Effector memory CD4-positive, alpha-beta T cell (primary cell): ENCODE measurements at places on chromosomes 3 and 15.

DNA sequence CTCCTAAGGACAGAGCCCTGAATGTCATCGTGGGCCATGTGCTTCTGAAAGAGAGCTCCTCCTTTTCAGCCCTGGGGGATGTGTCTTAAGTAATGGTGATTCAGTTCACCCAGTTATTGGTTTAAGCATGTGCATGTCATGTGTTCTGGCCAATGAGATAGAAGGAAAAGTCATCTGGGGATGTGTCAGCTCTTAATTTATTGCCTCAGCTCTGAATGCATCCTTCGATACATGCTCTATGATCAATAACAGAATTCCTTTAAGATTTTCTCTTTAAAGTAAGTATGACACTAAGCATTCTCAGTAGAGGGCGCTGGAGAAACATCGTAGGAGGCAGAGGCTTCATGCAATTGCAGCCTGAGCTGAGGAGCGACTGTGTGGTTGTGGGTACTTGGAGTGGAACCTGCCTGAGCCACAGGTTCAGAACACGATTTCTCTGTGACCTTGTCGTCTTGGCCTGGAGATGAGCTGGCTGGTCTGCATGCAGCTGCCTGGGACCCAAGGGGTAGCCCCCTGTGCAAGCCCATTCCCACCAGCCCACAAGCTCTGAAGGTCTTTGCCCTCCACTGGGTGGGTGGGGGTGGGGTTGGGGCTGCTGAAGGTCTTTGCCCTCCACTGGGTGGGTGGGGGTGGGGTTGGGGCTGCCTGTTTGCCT lies 69.5 kb downstream of the C3orf38 start:
- H3K4me3 ChIP-seq = no peak overlapping the region
- no peaks in the 10 kb centered on the region for H3K36me3 ChIP-seq
- H3K27ac ChIP-seq = no peak overlapping the region
- H3K4me1 ChIP-seq = no peaks in the 10 kb centered on the region
- H3K27me3 ChIP-seq = no peaks in the 10 kb centered on the region
- DNase-seq = no peak

GRCh38 chr15:55897560-55898336 lies 95.7 kb downstream of the NEDD4 start:
- H3K27ac ChIP-seq = no peak overlapping the region
- no peaks in the 10 kb centered on the region for H3K4me1 ChIP-seq
- DNase-seq = no peak
- H3K27me3 ChIP-seq = no peaks in the 10 kb centered on the region
- no peak overlapping the region for H3K4me3 ChIP-seq

GRCh38 chr15:51253366-51253765 lies 85.0 kb downstream of the CYP19A1 start:
- no peaks in the 10 kb centered on the region for H3K27me3 ChIP-seq
- H3K27ac ChIP-seq = no peak overlapping the region
- no peaks in the 10 kb centered on the region for H3K4me1 ChIP-seq
- H3K36me3 ChIP-seq = no peaks in the 10 kb centered on the region
- H3K4me3 ChIP-seq = no peak overlapping the region

DNA sequence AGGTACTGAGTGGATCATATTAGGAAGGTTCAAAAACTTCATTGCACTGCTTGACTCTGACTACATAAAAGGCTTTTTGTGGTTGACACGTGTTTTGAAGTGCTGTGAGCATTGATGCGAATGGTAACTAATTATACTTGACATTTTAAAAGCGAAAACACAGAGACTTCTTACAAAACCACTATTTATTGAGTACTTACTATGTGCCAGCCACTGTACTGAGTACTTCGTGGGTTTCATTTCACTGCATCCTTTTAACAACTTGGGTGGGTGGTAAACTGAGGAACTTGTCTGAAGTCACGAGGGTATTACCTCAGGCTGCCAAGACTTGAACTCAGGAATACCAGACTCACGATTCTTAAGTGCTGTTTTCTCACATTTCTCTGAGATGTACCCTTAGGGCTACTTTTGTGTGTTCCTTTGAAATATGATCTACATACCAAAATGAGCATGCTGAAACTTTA lies 45.3 kb upstream of the PPP4R2 start:
- H3K4me3 ChIP-seq = no peak overlapping the region
- H3K27me3 ChIP-seq = no peaks in the 10 kb centered on the region
- no peak overlapping the region for H3K27ac ChIP-seq

DNA sequence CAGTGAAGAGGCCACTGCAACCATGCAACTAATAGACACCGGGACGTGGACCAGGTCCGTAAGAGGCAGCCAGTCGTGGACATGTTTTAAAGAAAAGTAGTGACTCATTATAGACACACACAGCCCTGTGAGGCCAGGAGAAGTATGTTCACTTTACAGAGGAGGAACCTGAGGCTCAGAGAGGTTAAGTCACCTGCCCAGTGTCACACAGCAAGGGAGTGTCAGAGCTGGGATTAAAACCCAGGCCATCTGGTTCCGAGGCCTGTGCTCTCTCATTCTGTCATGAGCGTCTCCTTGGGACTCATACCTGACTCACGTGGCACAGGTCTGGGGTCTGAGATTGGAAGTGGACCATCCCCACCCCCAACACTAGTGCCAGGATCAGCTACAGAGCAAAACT lies 28.1 kb upstream of the GRIP2 start:
- no peaks in the 10 kb centered on the region for H3K4me1 ChIP-seq
- H3K27ac ChIP-seq = no peak overlapping the region
- DNase-seq = no peak
- no peaks in the 10 kb centered on the region for H3K36me3 ChIP-seq
- H3K27me3 ChIP-seq = no peaks in the 10 kb centered on the region
- no peak overlapping the region for H3K4me3 ChIP-seq

DNA sequence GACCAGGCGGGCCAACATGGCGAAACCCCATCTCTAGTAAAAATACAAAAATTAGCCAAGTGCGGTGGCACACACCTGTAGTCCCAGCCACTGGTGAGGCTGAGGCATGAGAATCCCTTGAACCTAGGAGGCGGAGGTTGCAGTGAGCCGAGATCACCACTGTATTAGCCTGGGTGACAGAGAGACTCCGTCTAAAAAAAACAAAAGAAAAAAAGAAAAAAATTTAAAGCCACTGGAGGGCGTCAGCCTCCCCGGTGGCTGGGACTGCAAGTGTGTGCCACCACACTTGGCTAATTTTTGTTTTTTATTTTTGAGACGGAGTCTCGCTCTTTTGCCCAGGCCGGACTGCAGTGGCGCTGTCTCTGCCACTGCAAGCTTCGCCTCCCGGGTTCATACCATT lies 7.9 kb downstream of the RTF1 start:
- H3K4me1 ChIP-seq = no peaks in the 10 kb centered on the region
- no peaks in the 10 kb centered on the region for H3K36me3 ChIP-seq
- no peaks in the 10 kb centered on the region for H3K27me3 ChIP-seq

- no peaks in the 10 kb centered on the region for H3K36me3 ChIP-seq
- no peak overlapping the region for H3K4me3 ChIP-seq
- H3K27ac ChIP-seq = no peak overlapping the region
- no peaks in the 10 kb centered on the region for H3K27me3 ChIP-seq
Observed at GRCh38 chr15:95644100-95644875, 686.2 kb upstream of the NR2F2 start.

- no peaks in the 10 kb centered on the region for H3K36me3 ChIP-seq
- DNase-seq = no peak
- no peaks in the 10 kb centered on the region for H3K4me1 ChIP-seq
- H3K27ac ChIP-seq = no peak overlapping the region
Observed at GRCh38 chr3:53941950-53942349, 50.3 kb upstream of the SELENOK start.

- no peaks in the 10 kb centered on the region for H3K36me3 ChIP-seq
- H3K27me3 ChIP-seq = no peaks in the 10 kb centered on the region
- H3K27ac ChIP-seq = no peak overlapping the region
- H3K4me3 ChIP-seq = no peak overlapping the region
- no peak for DNase-seq
Observed at GRCh38 chr3:196159952-196160804, 51.0 kb downstream of the ZDHHC19 start.

GRCh38 chr15:78182821-78183220 lies 33.7 kb downstream of the IDH3A start:
- no peaks in the 10 kb centered on the region for H3K36me3 ChIP-seq
- no peak for DNase-seq
- H3K27me3 ChIP-seq = no peaks in the 10 kb centered on the region
- H3K4me3 ChIP-seq = no peak overlapping the region

- H3K4me1 ChIP-seq = no peaks in the 10 kb centered on the region
- no peaks in the 10 kb centered on the region for H3K27me3 ChIP-seq
- H3K36me3 ChIP-seq = no peaks in the 10 kb centered on the region
- no peak overlapping the region for H3K4me3 ChIP-seq
- no peak for DNase-seq
Observed at GRCh38 chr15:97947465-97948260, 12.8 kb upstream of the ARRDC4 start.

GRCh38 chr15:32688151-32688639 lies 29.6 kb upstream of the GREM1 start:
- no peak for DNase-seq
- H3K4me3 ChIP-seq = no peak overlapping the region
- H3K36me3 ChIP-seq = no peaks in the 10 kb centered on the region

DNA sequence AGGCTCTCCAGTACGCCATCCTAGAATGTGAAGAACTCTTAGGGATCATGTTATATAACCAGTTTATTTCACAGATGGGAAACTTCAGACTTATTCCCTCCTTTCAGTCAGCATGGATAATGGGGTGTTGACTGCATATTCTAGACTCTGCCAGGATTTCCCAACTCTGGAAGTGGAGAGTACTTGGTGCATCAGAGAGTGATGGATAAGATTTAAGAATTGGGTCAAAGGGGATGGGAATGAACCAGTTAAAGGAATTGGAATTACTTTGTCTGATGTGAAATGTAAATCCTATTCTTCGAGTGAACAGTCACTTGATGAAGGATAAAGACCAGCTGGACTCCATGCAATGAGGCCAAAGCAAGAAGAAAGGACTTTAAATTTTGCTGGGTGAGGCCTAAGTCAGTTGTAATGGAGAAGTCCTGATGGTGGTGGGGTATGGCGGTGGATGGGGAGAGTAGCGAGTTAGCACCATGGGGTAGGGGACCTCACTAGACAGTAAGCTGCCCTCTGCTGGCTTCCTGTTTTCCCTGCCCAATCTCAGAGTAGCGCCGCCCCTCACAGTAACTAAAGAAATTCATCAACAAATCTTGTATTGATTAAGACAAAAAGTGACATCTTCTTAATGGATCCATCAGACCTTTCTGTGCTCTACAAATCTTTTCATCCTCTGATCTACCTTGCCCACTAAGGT lies 7.3 kb upstream of the CACNA1D start:
- H3K27ac ChIP-seq = no peak overlapping the region
- DNase-seq = no peak
- H3K4me3 ChIP-seq = no peak overlapping the region
- H3K4me1 ChIP-seq = no peaks in the 10 kb centered on the region
- no peaks in the 10 kb centered on the region for H3K36me3 ChIP-seq

- H3K27me3 ChIP-seq = no peaks in the 10 kb centered on the region
- H3K4me3 ChIP-seq = no peak overlapping the region
- no peak overlapping the region for H3K27ac ChIP-seq
- DNase-seq = no peak
Observed at GRCh38 chr15:73564255-73564654, 68.9 kb downstream of the NPTN start.

GRCh38 chr3:13638927-13639326 lies 90.0 kb downstream of the FBLN2 start:
- no peaks in the 10 kb centered on the region for H3K36me3 ChIP-seq
- H3K27ac ChIP-seq = no peak overlapping the region
- H3K4me1 ChIP-seq = no peaks in the 10 kb centered on the region
- no peak overlapping the region for H3K4me3 ChIP-seq
- no peaks in the 10 kb centered on the region for H3K27me3 ChIP-seq

- no peaks in the 10 kb centered on the region for H3K36me3 ChIP-seq
- no peaks in the 10 kb centered on the region for H3K27me3 ChIP-seq
- H3K27ac ChIP-seq = no peak overlapping the region
- no peak for DNase-seq
- H3K4me1 ChIP-seq = no peaks in the 10 kb centered on the region
Observed at GRCh38 chr15:75229191-75230015, 27.7 kb downstream of the C15orf39 start.

- H3K4me3 ChIP-seq = no peak overlapping the region
- no peak for DNase-seq
- no peaks in the 10 kb centered on the region for H3K27me3 ChIP-seq
- H3K27ac ChIP-seq = no peak overlapping the region
Observed at GRCh38 chr3:192155194-192155593, 572.1 kb downstream of the FGF12 start.

DNA sequence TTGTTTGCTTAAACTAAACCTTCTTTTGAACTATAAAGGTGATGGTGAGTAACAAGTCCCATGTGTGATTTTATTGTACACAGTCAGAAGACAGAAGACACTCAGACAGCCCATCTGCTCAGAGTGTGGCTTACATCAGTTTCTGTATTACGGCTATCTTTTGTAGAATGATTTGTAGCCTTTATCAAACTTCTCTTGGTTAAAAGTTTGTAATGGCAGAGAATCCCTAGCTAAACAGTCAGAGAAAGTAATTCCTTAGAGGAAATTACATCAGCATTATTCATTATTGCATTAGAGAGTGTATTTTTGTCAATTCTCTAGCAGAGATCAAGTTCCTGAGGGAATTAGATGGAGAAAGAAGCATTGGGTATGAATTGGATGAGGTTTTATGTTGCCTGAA lies 500.8 kb downstream of the CNTN4 start:
- no peaks in the 10 kb centered on the region for H3K4me1 ChIP-seq
- H3K4me3 ChIP-seq = no peak overlapping the region
- no peak for DNase-seq
- H3K27ac ChIP-seq = no peak overlapping the region
- no peaks in the 10 kb centered on the region for H3K36me3 ChIP-seq
- no peaks in the 10 kb centered on the region for H3K27me3 ChIP-seq

GRCh38 chr3:127365163-127365798 lies 77.4 kb upstream of the PRR20G start:
- no peaks in the 10 kb centered on the region for H3K27me3 ChIP-seq
- H3K27ac ChIP-seq = no peak overlapping the region
- H3K36me3 ChIP-seq = no peaks in the 10 kb centered on the region
- no peak for DNase-seq
- no peaks in the 10 kb centered on the region for H3K4me1 ChIP-seq
- H3K4me3 ChIP-seq = no peak overlapping the region

DNA sequence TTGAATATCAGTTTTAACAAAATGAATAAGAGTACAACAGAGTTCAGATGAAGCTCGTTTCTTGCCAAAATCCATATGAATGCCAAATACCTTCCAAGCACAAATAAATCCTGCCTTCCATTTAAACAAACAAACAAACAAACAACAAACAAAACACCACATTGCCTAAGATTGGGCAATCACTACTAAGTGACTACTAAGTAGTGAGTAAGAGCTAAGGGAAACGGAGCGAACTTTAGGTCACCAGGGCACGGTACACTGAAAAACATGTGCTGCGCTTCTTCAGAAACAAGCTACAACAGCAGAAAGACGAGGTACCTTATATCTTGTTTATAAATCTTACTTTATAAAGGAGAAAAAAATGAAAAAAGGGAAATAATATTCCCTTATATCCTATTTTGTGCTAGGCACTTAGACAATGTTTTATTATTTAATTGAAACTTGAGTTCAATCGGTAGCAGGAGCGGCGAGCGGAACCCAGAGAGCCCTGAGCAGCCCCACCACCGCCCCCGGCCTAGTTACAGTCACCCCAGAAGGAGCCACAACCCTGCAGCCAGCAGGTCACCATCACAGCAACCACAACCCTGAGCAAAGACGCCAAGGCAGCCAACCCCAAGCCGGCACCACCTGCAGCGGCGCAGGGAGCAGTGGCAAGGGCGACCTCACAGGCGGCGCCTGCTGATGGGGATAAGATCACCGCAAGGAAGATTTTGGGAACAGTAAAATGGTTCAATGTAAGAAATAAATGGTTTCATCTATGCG lies 216.9 kb downstream of the ZBTB20 start:
- H3K27ac ChIP-seq = no peak overlapping the region
- H3K4me3 ChIP-seq = no peak overlapping the region
- no peaks in the 10 kb centered on the region for H3K4me1 ChIP-seq
- H3K27me3 ChIP-seq = no peaks in the 10 kb centered on the region
